ENCODE measurements at places on chromosomes 5 and 9.

DNA sequence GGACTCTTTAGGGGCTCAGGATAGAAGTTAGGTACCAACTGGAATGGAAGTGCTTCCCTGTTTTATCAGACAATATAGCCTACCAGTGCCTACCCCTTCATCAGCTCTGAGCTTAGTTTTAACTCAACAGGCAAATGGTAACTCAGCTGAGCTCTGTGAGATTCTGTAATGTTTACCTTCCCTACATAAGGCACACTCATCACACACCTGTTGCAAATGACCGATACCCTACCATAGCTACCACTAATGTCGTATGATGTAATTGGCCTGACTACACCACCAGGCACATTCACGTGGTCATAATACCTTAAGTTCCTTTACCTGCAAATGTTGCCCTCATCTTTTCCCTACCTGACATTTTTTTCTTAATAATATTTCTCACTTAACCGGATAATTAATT, 254.8 kb downstream of the ADGRV1 start:
- H3K4me3 ChIP-seq = no peak overlapping the region
- no peaks in the 10 kb centered on the region for H3K36me3 ChIP-seq
- no peaks in the 10 kb centered on the region for H3K4me1 ChIP-seq
- DNase-seq = no peak

GRCh38 chr5:115184770-115185169, 15.1 kb upstream of the TRIM36 start:
- no peaks in the 10 kb centered on the region for H3K36me3 ChIP-seq
- H3K4me1 ChIP-seq = peaks cover 7% of the 10 kb centered on the region
- no peak for DNase-seq
- H3K27ac ChIP-seq = no peak overlapping the region
- H3K27me3 ChIP-seq = peaks cover 56% of the 10 kb centered on the region

GRCh38 chr9:109072133-109072692, 47.5 kb downstream of the TMEM245 start:
- H3K27me3 ChIP-seq = no peaks in the 10 kb centered on the region
- no peak for DNase-seq
- no peak overlapping the region for H3K4me3 ChIP-seq
- H3K4me1 ChIP-seq = no peaks in the 10 kb centered on the region
- H3K36me3 ChIP-seq = no peaks in the 10 kb centered on the region

DNA sequence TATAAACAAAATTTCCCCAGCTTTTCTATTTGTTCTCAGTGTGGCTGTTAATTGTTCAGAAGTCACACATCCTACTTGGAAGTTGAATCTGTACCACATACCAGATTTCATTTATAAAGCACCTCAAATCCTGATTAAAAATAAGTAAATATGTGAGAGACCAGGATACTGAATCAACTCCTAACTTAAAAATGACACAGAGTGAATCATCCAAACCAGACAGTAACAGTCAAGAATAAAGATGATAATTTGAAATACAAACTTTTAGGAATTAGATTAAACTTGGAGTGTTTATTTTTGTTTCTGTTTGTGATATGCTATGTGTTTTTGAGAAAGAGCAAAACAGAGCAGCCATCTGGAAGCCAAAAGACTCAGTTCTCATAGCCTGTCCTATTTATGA, 633.2 kb upstream of the RORB start:
- H3K36me3 ChIP-seq = no peaks in the 10 kb centered on the region
- no peaks in the 10 kb centered on the region for H3K27me3 ChIP-seq
- H3K4me3 ChIP-seq = no peak overlapping the region

- H3K4me1 ChIP-seq = peaks cover 17% of the 10 kb centered on the region
- no peak for DNase-seq
Observed at GRCh38 chr9:125908136-125908535, 161.0 kb downstream of the PBX3 start.

DNA sequence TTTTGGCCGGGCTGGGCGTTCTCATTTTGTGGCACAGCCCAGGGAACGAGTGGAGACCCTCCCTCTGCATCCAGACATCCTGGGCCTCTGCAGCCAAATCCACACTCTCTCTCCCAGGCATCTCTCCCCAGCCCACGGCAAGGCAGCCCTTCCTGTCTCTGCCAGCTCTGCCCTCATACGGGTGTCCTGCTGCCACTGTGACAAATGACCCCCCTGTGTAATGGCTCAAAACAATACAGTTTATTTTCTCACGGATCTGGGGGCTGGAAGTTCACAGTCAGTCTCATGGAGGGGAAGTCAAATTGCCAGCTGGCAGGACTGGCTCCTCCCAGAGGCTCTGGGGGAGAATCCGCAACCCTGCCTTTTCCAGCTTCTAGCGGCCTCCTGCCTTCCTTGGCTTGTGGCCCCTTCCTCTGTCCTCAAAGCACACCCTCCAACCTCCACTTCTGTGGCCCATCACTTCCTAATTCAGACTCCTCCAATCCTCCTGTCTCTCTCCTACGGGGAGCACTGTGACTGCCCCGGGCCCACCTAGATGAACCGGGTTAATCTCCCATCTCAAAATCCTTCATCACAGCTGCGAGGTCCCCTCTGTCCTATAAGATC, 70.2 kb upstream of the COL5A1 start:
- H3K27ac ChIP-seq = no peak overlapping the region
- DNase-seq = no peak

- H3K27ac ChIP-seq = no peak overlapping the region
- H3K4me1 ChIP-seq = no peaks in the 10 kb centered on the region
- no peak overlapping the region for H3K4me3 ChIP-seq
Observed at GRCh38 chr5:34749431-34749873, 89.5 kb upstream of the TTC23L start.

DNA sequence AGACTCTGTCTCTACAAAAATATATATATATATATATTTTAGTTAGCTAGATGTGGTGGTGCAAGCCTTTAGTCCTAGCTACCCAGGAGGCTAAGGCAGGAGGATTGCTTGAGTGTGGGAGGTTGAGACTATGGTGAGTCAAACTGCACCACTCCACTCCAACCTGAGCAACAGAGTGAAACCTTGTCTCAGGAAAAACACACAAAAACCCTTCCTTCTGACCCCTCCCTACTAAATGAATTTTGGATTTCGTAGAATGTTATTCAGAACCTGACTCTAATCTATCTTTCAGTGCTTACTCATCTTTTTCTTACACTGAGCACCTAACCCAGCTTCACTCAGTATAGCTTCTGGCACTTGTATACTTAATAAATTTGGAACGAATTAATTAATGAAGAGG, 35.2 kb upstream of the IL7R start:
- H3K27me3 ChIP-seq = no peaks in the 10 kb centered on the region
- H3K4me1 ChIP-seq = no peaks in the 10 kb centered on the region
- DNase-seq = no peak
- no peaks in the 10 kb centered on the region for H3K36me3 ChIP-seq
- H3K27ac ChIP-seq = no peak overlapping the region

GRCh38 chr5:6261668-6262067, 116.7 kb downstream of the MED10 start:
- no peaks in the 10 kb centered on the region for H3K4me1 ChIP-seq
- DNase-seq = no peak
- H3K36me3 ChIP-seq = no peaks in the 10 kb centered on the region
- no peak overlapping the region for H3K27ac ChIP-seq
- H3K4me3 ChIP-seq = no peak overlapping the region

DNA sequence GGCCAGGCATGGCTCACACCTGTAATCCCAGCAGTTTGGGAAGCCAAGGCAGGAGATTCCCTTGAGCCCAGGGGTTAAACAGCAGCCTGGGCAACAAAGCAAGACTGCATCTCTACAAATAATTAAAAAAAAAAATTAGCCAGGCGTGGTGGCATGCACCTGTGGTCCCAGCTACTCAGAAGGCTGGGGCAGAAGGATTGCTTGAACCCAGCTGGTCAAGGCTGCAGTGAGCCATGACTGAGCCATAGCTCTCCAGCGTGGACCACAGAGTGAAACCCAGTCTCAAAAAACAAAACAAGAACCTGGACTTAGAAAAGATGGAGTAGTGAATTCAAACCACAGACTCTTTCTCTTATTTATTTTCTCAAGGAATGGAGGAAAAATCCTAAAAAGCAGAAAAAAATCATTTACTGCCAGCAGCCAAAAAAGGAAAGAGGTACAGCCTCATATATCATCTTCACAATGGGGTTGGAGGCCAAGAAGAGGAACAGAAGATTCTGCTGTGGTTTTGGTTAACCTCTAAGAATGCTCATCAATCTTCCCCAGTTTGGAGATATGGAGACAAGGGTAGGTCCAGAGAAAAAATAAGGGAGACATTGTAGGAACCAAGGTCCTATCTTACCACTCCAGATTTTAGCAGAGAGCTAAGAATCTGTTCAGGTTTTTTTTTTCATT, 40.0 kb upstream of the MYO10 start:
- H3K27ac ChIP-seq = no peak overlapping the region
- no peak overlapping the region for H3K4me3 ChIP-seq
- no peak for DNase-seq
- no peaks in the 10 kb centered on the region for H3K36me3 ChIP-seq
- no peaks in the 10 kb centered on the region for H3K4me1 ChIP-seq
